ENCODE measurements at places on chromosomes 2 and 18.

DNA sequence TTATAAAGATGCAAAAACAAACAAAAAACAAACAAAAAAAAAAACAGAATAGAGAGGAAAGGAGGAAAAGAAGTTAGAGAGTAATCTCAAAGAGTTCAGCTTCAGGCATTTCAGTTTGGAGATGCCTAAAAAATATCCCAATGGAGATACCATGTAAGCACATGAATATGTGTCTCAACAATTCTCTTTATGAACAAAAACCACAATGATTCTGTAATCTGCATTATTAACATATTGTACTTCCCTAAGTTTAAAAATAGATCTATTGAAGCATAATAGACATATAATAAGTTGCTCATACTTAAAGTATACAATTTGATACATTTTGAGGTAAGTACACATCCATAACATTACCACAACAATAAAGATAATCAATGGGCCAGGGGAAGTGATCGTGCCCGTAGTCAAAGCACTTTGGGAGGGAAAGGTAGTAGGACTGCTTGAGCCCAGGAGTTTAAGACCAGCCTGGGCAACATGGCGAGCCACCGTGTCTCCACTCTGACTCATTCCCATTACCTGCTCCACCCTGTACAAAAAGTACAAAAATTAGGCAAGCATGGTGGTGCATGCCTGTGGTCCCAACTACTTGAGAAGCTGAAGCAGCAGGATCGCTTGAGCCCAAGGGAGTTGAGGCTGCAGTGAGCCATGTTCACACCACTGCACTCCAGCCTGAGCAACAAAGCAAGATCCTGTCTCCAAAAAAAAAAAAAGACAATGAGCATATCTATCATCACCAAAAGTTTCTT, 158.9 kb downstream of the ATAD2B start:
- DNase-seq: no peak
- peaks cover 5% of the 10 kb centered on the region for H3K4me1 ChIP-seq
- peaks cover 70% of the 10 kb centered on the region for H3K36me3 ChIP-seq
- no peak overlapping the region for H3K27ac ChIP-seq
- H3K4me3 ChIP-seq: no peak overlapping the region

GRCh38 chr2:105129722-105130232, 91.9 kb downstream of the MRPS9 start:
- H3K4me3 ChIP-seq: peak overlapping the region; percentile 16
- peak overlapping the region; percentile 88 for H3K27ac ChIP-seq
- peak; percentile 78 for DNase-seq
- H3K27me3 ChIP-seq: peaks cover 23% of the 10 kb centered on the region

DNA sequence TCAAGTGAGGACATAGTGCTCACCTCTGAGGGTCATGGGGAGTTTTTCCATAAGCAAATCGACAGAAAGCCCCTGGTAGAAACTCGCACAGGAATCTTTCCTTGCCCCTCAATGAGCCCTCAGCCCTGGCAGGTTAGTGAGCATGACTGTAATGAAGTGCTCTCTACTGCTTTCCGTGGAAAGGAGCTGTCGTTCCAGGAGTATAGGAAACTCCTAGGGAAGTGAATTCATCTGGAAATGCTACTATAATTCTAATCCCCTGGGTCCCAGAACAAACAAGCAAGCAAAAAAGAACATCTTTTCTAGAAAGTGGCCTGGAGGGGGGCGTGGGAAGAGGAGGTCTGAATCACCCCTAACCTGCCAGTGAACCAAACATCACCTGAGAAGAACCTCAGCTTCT, 18.1 kb downstream of the BCL2L11 start:
- H3K27me3 ChIP-seq: no peaks in the 10 kb centered on the region
- H3K4me3 ChIP-seq: no peak overlapping the region
- H3K36me3 ChIP-seq: peaks cover 77% of the 10 kb centered on the region
- H3K4me1 ChIP-seq: peaks cover 23% of the 10 kb centered on the region
- no peak overlapping the region for H3K27ac ChIP-seq

DNA sequence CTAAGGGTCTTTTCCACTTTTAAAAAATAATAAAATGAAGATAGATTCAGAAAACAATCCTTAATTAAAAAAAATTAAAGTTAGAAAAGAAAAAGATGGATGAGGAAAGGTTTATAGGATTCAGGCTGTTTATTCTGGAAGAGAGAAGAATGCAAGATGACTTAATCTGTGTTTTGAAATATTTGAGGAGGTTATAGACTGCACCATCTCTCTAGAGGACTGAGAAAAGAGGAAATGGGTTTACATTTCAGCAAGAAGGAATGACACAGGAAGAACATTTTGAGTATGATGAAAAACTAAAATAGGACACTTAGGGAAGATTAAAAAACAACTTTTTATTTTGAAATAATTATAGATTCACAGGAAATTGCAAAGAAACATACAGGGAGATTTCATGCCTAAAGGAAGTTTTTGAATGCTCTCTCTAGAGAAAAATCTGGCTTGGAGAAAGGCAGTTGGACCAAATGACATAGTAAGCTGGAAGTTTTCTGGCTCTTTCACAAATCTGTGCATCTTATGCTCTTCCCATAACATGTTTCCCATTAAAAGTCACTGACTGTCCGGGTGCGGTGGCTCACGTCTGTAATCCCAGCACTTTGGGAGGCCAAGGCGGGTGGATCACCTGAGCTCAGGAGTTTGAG, 75.0 kb downstream of the CERS6 start:
- no peaks in the 10 kb centered on the region for H3K27me3 ChIP-seq
- H3K27ac ChIP-seq: peak overlapping the region; percentile 74
- no peak for DNase-seq
- peaks cover 72% of the 10 kb centered on the region for H3K4me1 ChIP-seq

DNA sequence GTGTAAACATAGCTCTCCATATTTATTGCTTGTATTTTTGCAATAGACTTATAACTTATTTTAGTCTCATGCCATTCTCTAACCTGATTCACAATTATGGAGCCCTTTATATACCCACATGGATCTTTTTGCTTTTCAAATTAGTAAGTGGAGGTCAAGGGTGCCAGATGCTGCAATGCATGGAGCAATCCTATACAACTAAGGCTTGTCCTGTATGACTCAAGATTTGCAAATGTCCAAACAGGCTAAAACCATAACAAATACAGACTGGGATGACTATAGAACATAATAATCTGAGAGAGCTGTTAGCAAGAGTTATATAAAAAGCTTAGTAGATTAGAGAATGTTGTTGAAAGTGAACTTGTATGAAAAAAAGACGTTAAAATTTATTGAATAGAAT, 690.4 kb upstream of the NRXN1 start:
- no peaks in the 10 kb centered on the region for H3K27me3 ChIP-seq
- H3K27ac ChIP-seq: no peak overlapping the region
- no peak overlapping the region for H3K4me3 ChIP-seq

GRCh38 chr2:24792542-24792873, 683 bp downstream of the PTRHD1 start:
- H3K27ac ChIP-seq: peak overlapping the region; percentile 100
- peaks cover 37% of the 10 kb centered on the region for H3K36me3 ChIP-seq
- peak overlapping the region; percentile 96 for H3K4me3 ChIP-seq

DNA sequence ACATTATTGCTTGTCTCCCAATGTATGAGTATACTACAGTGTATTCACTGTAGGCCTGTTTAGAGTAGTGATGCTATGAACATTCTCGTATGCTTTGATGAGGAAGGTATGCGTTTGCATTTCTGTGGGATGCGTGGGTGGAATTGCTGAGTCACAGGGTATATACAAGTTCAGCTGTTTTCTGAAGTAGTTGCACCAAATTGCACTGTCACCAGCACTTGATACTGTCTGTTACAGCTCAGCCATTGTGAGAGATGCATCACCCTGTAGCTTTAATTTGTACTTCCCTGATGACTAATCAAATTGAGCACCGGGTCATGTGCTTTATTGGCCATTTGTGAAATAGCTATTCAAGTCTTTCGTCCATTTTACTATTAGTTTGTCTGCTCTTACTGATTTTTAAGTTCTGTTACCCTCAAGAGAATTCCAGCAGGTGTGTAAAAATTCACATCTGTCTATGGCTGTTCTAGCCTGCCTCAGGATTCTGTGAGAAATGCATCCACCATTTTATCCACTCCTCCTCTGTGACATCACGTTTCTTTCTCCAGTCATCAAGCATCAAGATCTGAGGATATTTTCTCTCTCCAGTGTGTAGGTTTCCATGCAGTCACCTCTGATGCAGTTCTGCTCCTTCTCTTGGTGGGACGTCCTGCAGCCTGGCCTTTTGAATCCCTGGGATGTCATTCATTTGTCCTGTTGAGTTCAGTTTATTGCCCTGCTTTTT, 72.5 kb downstream of the DGKD start:
- no peaks in the 10 kb centered on the region for H3K27me3 ChIP-seq
- peak overlapping the region; percentile 81 for H3K27ac ChIP-seq
- H3K36me3 ChIP-seq: peaks cover 73% of the 10 kb centered on the region
- no peak for DNase-seq

- peaks cover 16% of the 10 kb centered on the region for H3K27me3 ChIP-seq
- no peaks in the 10 kb centered on the region for H3K36me3 ChIP-seq
- DNase-seq: no peak
- H3K27ac ChIP-seq: no peak overlapping the region
These were observed 191.3 kb downstream of the AGAP1 start for GRCh38 chr2:235685024-235685721.

GRCh38 chr2:226699321-226699720, 100.3 kb downstream of the IRS1 start:
- no peak overlapping the region for H3K4me3 ChIP-seq
- DNase-seq: no peak
- no peaks in the 10 kb centered on the region for H3K36me3 ChIP-seq
- no peaks in the 10 kb centered on the region for H3K27me3 ChIP-seq
- no peak overlapping the region for H3K27ac ChIP-seq
